ENCODE measurements at places on chromosomes 2 and 18.

GRCh38 chr2:234496835-234497593 is at the start of gene ARL4C:
ARL4C (minus strand) TSS chr2:234497081; CDS start chr2:234496586, 495 bp downstream.
- peak; percentile 57 for DNase-seq

GRCh38 chr2:1614564-1614963 is 129.8 kb downstream of the PXDN start:
- DNase-seq: no peak

GRCh38 chr2:176482107-176482506 is 212.9 kb downstream of the MTX2 start:
- no peak for DNase-seq

DNA sequence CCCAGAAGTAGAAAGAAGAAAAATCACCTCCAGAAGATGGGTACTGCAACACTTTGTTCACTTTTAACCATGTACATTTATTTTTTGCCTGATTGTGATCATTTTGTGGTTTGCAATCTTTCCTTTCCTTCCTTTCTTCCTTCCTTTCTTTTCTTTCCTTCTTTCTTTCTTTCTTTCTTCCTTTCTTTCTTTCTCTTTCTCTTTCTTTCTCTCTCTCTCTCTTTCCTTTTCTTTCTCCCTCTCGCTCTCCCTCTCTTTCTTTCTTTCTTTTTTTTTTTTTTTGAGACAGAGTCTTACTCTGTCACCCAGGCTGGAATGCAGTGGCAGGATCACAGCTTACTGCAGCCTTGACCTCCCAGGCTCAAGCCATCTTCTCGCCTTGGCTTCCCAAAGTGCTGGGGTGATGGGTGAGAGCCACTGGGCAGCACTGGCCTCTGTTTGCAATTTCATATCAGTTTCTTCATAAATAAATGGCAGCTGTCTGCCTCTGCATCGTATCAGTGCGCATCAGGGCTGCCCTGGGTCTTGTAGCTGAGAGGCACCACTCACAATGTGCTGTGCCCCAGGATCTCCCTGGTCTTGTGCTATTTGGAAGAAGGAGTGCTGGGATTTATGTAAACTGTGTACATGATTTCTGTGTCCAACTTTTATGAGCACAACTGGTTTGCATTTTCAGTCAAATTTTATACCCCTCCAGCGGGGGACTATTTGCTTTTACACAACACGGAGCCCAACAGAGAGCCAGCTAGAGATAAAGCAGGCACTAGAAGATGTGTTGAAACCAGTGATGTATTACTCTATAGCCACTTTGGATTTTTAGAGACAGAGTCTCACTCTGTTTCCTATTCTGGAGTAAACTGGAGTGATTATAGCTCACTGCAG is 6.9 kb upstream of the LIMS2 start:
- no peak for DNase-seq

DNA sequence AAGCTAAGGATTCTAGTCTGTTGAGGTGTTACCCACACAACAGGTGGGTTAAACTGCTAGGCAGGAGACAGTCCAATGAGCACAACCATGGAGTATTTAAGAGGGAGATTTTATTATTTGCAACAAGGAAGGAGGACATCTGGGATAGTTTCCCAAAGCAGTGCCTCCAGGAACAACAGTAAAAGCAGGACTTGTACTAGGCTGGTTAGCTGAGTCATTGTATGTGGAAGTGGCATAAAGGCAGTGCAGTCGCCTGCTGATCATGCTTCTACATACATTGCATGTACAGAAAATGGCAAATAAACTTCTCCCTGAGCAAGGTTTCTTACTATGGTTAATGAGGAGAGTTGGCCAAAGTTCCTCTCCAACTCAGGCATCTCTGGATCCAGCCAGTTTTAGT is 46.1 kb upstream of the CYTIP start:
- DNase-seq: no peak

GRCh38 chr2:234981197-234982095 is 29.6 kb downstream of the SH3BP4 start:
- no peak for DNase-seq
